Calu3 (cell line): ENCODE measurements at places on chromosomes 6 and 20.

- H3K27me3 ChIP-seq, result peaks cover 45% of the 10 kb centered on the region
- peak; percentile 56 for DNase-seq
- H3K36me3 ChIP-seq, result peaks cover 4% of the 10 kb centered on the region
- H3K4me1 ChIP-seq, result peaks cover 9% of the 10 kb centered on the region
These were observed 15.6 kb downstream of the MAFB start for GRCh38 chr20:40673442-40673841.

DNA sequence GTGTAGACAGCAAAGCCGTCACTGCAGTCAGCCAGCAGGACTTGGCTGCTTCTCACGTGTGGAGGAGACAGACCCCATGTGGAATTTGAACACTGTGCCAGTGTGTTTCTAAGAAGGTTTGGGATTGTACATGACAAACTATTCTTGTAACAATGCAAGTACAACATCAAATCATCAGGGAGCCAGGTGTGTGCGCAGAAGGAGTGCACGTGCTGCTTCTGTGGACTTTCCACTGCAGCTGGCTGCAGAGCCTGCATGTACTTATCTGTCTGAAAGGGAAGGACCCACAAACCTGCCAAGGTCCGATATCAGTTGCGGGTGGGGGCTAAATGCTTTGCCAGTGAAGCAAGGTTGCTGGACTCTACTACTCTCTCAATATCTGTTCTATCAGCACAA is 211.6 kb downstream of the WDR27 start:
- no peak overlapping the region for H3K4me3 ChIP-seq
- H3K4me1 ChIP-seq, result no peaks in the 10 kb centered on the region
- no peak overlapping the region for H3K27ac ChIP-seq
- no peaks in the 10 kb centered on the region for H3K36me3 ChIP-seq
- H3K27me3 ChIP-seq, result no peaks in the 10 kb centered on the region
- no peak for DNase-seq

DNA sequence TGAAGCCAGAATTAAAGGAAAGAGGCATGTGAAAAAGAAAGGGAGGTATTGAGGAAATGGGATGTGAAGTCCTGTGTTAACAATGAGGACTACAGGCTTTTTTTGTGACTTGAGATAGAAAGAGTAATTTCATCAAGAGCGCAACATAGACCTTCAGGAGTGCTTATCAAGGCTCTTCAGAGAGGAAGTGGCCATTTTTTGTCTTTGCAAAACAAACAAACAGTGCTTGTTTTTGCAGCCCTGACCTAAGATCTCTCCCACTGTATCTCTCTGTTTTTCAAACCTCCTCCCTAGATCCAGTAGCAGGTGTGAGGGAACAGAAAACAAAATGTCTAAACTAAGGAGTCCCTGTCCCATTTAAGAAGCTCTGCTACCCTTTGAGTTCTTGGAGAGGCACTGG is 710.3 kb upstream of the MARCKS start:
- H3K4me1 ChIP-seq, result no peaks in the 10 kb centered on the region
- no peaks in the 10 kb centered on the region for H3K36me3 ChIP-seq
- H3K4me3 ChIP-seq, result no peak overlapping the region
- H3K27ac ChIP-seq, result no peak overlapping the region

GRCh38 chr6:154277629-154278017 is 79.0 kb downstream of the IPCEF1 start:
- H3K36me3 ChIP-seq, result no peaks in the 10 kb centered on the region
- H3K27me3 ChIP-seq, result no peaks in the 10 kb centered on the region
- peak overlapping the region; percentile 31 for H3K4me3 ChIP-seq
- H3K4me1 ChIP-seq, result peaks cover 7% of the 10 kb centered on the region
- no peak overlapping the region for H3K27ac ChIP-seq

DNA sequence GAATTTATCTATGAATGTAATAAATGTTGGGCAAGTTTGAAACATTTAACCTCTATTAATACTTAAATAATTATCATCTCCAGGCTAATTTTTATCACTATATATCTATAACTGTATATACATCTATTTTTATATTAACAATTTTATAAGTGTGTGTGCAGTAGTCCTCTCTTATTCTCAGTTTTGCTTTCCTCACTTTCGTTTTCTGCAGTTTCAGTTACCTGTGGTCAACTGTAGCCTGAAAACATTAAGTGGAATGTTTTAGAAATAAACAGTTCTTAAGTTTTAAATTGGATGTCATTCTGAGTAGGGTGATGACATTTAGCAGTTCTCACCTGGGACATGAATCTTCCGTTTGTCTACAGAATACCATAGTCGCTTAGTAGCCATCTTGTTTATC is 379.4 kb upstream of the MAN1A1 start:
- no peak overlapping the region for H3K4me3 ChIP-seq
- H3K36me3 ChIP-seq, result no peaks in the 10 kb centered on the region
- H3K27me3 ChIP-seq, result no peaks in the 10 kb centered on the region
- no peak overlapping the region for H3K27ac ChIP-seq

DNA sequence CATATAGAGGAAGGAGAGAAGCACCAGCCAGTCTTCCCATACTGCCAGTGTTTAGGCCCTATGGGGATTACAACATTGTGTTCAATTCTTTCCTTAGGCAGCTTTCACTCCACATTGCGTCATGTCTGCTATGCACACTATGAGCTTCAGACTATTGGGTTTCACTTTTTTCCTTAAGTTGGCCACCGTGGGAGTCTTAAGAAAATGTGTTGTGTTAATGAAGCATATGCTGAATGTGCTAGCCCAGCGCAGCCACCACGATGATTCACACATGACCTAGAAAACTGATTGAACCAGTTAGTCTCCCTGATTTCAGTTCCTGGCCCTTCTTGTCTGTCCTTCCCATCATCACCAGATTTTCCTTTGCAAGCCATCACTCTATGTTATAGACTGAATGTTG is 21.5 kb downstream of the TUBB2B start:
- peak; percentile 54 for DNase-seq
- H3K4me3 ChIP-seq, result no peak overlapping the region
- H3K27ac ChIP-seq, result peak overlapping the region; percentile 37
- peaks cover 25% of the 10 kb centered on the region for H3K4me1 ChIP-seq
- peaks cover 6% of the 10 kb centered on the region for H3K36me3 ChIP-seq

- peaks cover 54% of the 10 kb centered on the region for H3K4me1 ChIP-seq
- H3K27me3 ChIP-seq, result no peaks in the 10 kb centered on the region
- no peak overlapping the region for H3K27ac ChIP-seq
- peaks cover 35% of the 10 kb centered on the region for H3K36me3 ChIP-seq
These were observed 35.2 kb downstream of the RREB1 start for GRCh38 chr6:7142918-7143475.

DNA sequence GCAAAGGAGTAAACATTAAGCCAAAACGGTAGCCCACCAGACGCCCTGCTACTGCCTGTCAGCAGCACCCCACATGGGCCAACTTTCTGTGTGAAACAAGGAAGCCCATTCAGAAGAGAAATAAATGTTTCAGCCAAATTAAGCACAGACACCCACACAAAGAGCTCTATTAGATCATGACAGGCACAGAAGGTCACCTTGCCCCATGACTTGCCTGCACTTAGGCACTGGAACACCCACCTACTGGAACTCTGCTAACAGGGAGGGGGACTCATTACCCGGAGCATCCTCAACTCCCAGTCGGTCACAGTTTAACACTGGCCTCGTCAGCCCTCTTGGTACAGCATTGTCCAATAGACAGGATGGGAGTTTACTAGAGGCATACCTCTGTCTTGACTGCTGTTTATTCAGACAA is 31.8 kb downstream of the GFOD1 start:
- no peak overlapping the region for H3K4me3 ChIP-seq
- no peak for DNase-seq
- no peaks in the 10 kb centered on the region for H3K27me3 ChIP-seq
- peaks cover 19% of the 10 kb centered on the region for H3K4me1 ChIP-seq
- peaks cover 11% of the 10 kb centered on the region for H3K36me3 ChIP-seq

- no peak overlapping the region for H3K27ac ChIP-seq
- no peaks in the 10 kb centered on the region for H3K36me3 ChIP-seq
- H3K4me3 ChIP-seq, result no peak overlapping the region
These were observed 106.5 kb upstream of the LAMP5 start for GRCh38 chr20:9407805-9408421.

GRCh38 chr6:47402081-47402480 is 75.5 kb upstream of the CD2AP start:
- H3K27ac ChIP-seq, result no peak overlapping the region
- H3K27me3 ChIP-seq, result no peaks in the 10 kb centered on the region
- no peak for DNase-seq
- peaks cover 7% of the 10 kb centered on the region for H3K36me3 ChIP-seq
- H3K4me3 ChIP-seq, result no peak overlapping the region

GRCh38 chr6:2625581-2625980 is 125.1 kb downstream of the MYLK4 start:
- no peaks in the 10 kb centered on the region for H3K27me3 ChIP-seq
- peaks cover 4% of the 10 kb centered on the region for H3K36me3 ChIP-seq
- DNase-seq, result no peak
- H3K4me3 ChIP-seq, result no peak overlapping the region

DNA sequence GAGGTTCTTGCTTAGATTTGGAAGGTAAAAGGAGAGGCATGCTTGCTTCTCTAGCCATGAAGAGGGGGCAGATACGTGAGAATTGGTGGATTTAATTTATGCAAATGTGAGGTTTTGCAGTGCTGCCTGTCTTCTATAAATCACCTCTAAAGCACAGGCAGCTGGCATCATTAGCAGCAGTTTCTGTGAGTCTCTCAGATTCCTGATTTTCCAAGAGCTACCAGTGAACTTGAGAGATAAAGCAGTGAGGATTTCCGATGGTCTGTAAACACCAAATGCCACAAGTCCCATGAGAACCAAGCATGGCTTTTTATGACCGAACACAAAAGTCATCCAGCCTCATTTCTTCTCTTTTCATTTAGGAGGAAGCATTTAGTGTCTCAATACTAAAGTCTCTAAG is 3.2 kb upstream of the SIRPB2 start:
- no peak overlapping the region for H3K4me3 ChIP-seq
- no peaks in the 10 kb centered on the region for H3K36me3 ChIP-seq
- H3K4me1 ChIP-seq, result peaks cover 20% of the 10 kb centered on the region
- no peak overlapping the region for H3K27ac ChIP-seq
- no peak for DNase-seq

- H3K27me3 ChIP-seq, result no peaks in the 10 kb centered on the region
- no peak overlapping the region for H3K27ac ChIP-seq
- H3K4me3 ChIP-seq, result no peak overlapping the region
- DNase-seq, result peak; percentile 56
- peaks cover 33% of the 10 kb centered on the region for H3K4me1 ChIP-seq
These were observed 135.3 kb upstream of the ARMC2 start for GRCh38 chr6:108712946-108713345.

DNA sequence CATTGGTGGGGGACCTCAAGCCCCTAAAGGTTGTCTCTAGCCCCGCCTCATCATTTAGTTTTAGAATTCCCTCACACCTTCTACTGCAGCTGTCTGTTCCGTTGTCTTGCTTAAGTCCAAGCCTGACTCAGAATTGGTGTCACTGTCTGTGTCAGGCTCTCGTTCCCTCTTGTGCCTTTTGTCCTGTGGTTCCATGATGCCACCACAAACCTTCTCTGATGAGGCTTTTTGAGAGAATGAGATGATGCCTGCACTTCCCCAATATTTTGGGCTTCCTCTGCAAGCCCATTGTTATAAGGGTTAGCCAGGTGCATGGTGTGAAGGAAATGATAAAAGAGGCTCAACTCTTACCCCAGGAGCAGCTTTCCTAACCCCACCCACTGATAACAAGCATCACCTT is 8.1 kb upstream of the AKIRIN2 start:
- DNase-seq, result no peak
- no peaks in the 10 kb centered on the region for H3K36me3 ChIP-seq
- peaks cover 9% of the 10 kb centered on the region for H3K4me1 ChIP-seq
- no peaks in the 10 kb centered on the region for H3K27me3 ChIP-seq

DNA sequence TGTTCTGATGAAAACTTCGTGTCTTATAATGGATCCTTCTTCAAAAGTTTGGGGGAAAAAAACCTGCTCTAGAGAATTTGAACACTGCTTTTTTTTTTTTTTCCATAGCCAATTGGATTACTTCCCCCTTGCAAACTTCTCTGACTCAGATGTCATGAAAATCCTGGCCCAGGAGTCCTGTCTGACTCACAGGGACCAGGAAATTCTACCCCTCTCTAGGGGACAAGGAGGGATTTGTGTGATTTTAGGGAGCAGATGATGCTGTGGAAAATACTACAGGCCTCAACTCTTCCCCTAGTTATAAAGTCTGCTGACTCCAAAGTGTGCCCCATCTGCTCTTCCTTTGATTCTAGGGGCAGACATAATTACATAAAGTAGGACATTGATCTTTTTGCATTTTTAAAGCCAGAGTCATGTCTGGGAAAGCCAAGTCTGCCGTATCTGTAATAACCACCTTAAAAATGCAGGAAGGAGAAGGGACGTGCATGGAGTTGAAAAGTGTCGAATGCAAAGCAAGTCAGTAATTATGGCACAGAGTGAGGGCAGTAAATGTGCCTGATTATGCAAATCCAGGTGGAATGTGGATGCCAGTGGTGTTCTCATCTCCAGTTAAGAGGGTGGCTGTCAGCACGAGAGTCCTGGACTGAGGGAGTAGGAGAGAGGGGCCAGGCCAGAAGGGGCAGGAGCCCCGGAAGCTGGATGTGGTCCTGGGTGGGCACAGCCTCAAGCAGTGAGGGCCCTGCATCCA is 144.3 kb upstream of the SULF2 start:
- H3K27ac ChIP-seq, result peak overlapping the region; percentile 67

GRCh38 chr6:147262946-147263345 is 58.7 kb downstream of the STXBP5 start:
- no peaks in the 10 kb centered on the region for H3K36me3 ChIP-seq
- no peaks in the 10 kb centered on the region for H3K27me3 ChIP-seq
- H3K4me3 ChIP-seq, result no peak overlapping the region
- no peak overlapping the region for H3K27ac ChIP-seq

DNA sequence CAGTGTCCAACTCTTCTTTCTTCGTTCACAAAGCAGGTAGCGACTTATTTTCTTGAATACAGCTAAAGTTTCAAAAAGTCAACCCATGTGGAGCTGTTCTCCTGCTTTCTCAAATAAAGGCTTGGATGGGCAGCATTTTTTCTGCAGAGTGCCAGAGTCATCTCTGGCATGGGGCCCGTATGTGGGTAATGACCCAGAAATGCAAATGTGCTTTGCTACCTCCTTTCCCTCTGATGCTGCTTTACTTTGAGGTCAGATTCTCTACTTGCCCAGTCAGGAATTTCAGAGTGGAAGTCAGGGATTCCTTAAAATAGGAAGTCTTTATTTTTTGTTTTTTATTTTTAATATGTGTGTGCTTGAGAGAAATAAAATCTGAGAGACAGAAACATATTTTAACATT is 4.9 kb downstream of the NKAIN2 start:
- no peak overlapping the region for H3K27ac ChIP-seq
- no peak overlapping the region for H3K4me3 ChIP-seq
- H3K4me1 ChIP-seq, result no peaks in the 10 kb centered on the region
- peaks cover 6% of the 10 kb centered on the region for H3K36me3 ChIP-seq

- H3K27ac ChIP-seq, result no peak overlapping the region
- DNase-seq, result peak; percentile 0
- H3K4me1 ChIP-seq, result peaks cover 15% of the 10 kb centered on the region
- H3K36me3 ChIP-seq, result no peaks in the 10 kb centered on the region
- H3K27me3 ChIP-seq, result no peaks in the 10 kb centered on the region
- no peak overlapping the region for H3K4me3 ChIP-seq
These were observed 869.9 kb downstream of the KIF16B start for GRCh38 chr20:15703171-15703911.
